ENCODE measurements at places on chromosomes 3 and 15.

- no peak for DNase-seq
These were observed 73.1 kb downstream of the USF3 start for GRCh38 chr3:113623324-113623723.

GRCh38 chr3:126982126-126982470 lies 817 bp upstream of the PLXNA1 start:
- peak; percentile 51 for DNase-seq

DNA sequence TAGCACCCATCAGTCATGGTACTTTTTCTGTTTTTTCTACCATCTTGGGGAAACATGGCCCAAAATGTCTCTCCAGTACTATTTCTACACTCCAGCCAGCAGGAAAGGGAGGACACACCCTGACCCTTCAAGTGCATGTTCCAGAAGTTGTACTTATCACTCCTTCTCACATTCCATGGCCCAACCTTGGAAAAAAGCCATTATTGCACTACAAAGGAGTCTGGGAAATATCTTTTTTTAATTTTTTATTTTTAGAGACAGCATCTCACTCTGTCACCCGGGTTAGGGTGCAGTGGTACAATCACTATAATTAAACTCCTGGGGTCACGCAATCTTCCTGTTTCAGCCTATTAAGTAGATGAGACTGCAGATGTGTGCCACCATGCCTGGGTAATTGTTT lies 100.0 kb upstream of the PPP2R3A start:
- no peak for DNase-seq

DNA sequence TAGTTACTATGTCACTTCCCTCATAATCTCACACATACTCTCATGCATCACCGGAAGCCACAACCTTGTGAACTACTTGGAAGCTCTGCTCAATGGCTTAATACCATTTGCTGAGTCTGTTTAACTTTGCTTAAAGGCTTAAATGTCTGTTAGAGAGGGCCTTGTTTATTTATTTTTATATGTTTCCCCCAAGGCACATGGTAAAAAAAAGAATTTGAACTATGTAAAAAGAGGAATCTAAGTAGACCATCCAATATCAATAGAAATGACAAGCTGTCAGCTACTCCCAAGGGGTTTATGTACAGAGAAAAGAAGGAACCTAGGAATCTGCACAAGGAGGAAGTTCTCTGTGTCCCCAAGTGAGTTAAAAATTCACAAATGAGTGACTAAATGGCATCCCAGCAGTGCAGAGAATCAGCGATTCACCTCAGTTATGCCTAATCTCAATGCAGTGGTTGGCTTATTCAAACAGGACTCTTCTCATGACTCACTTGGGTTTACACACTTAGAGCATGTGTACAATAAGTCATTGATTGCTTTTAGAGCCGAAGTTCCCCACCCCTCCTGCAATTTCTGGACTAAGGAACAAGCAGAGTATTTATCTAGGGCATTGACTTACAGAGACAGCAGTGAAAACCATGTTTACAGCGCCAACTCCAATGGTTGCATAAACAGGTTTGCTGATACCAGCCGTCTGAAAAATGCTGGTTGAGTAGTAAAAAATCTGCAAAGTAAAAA lies 24.4 kb downstream of the SLC2A2 start:
- peak; percentile 94 for DNase-seq

- no peak for DNase-seq
These were observed 121.6 kb downstream of the TFG start for GRCh38 chr3:100830931-100831330.

- no peak for DNase-seq
These were observed 97.4 kb upstream of the HACD2 start for GRCh38 chr3:123682302-123682701.

GRCh38 chr3:16897254-16897926 lies 12.6 kb downstream of the PLCL2 start:
- peak; percentile 27 for DNase-seq

DNA sequence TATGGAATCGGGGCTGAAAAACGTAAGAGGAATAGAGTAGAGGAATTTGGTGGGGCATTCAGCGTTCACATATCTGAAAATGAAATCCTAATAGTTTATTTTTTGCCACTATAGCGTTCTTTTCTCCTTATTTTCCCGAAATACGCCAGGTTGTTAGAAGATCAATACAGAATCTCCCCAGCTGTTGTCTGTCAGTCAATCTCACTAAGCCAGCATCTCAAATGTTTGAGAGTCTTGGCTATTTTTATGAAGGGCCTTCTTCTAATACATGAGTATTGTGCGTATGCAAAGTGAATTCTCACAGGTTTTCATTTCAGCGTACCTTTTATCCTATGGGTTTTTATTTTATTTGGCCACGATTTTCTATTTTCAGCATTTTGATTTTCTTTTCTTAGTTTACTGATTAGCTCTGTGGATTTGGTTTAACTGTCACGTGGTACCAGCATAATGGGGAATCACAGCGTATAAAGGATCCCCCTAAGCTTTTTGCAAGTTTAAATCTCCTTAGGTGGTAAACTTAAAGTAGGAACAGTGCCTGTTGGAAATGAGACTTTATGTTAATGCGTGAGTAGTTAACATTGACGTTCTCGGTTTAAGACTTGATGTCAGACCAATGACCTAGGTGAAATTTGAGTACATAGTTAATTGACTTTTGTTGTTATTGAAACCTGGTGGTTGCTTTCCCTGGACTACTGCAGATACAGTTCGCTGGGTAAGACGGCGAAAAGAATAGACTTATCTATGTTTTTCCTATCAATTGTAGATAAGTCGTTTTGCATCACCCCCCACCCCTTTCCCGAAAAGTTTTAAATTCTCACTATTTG lies 1.3 kb downstream of the FXR1 start:
- DNase-seq: peak; percentile 43

- DNase-seq: peak; percentile 97
These were observed 4.6 kb downstream of the ANXA2 start for GRCh38 chr15:60392986-60393790.

DNA sequence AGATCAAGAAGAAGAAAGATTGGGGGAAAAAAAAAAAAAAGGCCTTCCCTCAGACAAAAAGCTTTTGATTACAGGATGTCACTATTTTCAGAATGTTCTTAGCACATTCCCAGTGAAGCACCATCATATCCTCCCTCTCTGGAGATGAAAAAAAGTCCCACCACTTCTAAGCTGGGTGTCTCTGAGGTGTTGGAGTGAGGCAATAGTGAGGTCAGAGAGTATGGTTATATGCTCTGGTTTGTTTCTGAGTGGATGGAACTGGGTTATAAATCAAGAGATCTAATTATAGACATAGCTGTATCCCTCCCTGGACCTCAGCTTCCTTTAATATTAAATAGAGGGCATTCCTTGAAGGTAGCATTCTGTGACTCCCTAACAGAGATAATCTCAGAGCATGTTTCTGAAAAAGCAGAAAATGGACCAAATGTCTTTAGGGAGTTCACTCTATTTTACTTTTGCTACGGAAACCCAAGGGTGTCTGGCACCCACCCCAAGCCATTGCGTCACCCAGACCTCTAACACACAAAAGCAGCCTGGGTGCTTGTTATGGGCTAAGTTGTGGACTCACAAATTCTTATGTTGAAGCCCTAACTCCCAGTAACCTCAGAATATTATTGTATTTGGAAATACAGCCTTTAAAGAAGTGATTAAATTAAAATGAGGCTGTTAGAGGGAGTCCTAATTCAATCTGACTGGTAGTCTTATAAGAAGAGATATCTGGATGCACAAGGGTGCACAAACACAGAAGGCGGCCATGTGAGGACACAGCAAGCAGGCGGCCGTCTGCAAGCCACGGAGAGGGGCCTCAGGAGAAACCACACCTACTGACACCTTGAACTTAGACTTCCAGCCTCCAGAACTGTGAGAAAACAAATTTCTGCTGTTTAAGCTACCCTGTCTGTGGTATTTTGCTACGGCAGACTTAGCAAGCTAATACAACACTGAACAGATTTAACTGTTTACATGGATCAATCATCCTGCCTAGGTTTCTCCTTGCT lies 81.5 kb downstream of the MB21D2 start:
- peak; percentile 96 for DNase-seq

GRCh38 chr3:27467545-27467944 lies 16.6 kb downstream of the SLC4A7 start:
- DNase-seq: peak; percentile 60

DNA sequence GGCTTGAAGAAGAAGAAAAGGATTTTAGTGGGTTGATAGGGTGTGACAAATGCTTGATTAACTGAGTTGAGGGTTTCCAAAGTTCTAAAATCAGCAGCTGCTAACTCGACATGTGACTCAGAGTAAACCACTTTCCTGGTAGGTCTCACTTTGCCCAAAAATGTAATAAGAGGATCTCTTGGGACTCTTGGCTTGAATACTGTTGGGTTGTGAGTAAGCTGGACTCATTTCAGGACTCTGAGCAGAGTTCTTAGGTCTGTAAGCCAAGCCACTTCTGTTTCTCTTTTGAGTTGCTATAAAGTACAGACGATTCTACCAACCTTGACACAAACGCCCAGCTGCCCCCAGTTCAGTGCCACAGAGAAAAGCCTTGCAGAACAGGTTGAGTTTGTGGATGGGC lies 241.1 kb downstream of the ZNF621 start:
- DNase-seq: no peak

DNA sequence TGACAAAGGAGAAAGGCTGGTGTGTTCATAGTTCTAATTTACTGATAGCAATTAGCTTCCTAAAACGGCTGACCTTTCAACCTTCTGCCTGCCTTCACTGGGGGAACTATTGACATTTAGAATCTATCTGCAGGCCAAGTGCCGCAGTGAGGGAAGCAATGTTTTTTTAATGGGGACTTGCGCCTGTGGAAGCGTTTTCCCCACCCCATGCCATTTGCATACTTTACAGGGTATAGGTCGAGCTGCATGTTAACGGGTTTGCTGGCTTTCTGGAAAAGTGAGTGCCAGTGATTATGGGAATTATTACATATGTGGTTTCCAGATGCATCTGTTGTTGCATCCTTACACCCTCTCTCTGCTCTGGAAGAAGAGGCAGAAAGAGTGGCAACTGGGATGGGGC lies 180.1 kb downstream of the RAB11A start:
- DNase-seq: no peak

GRCh38 chr3:20137647-20138046 lies 48.4 kb downstream of the SGO1 start:
- DNase-seq: no peak

DNA sequence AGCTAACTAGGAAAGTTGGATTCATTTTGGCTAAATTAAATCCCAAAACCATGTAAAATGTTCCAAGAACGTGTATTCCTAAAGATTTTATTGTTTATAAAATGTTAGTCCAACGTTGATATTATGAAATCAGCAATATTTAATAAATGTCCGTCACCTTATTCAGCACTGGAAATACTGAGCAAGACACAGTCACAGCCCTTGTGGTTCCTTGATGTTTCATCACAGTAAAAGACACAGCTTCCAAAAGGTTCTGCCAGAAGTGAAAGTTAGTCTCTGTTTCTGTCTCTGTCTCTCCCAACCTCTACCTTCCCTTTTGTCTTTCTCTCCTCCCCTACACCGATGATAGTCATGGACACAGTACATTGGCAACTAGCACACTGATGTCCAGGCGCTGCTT lies 82.2 kb upstream of the BOC start:
- no peak for DNase-seq

GRCh38 chr3:5791558-5791957 lies 604.1 kb downstream of the EDEM1 start:
- peak; percentile 35 for DNase-seq

- no peak for DNase-seq
These were observed 19.0 kb downstream of the APBA2 start for GRCh38 chr15:28904541-28905315.

DNA sequence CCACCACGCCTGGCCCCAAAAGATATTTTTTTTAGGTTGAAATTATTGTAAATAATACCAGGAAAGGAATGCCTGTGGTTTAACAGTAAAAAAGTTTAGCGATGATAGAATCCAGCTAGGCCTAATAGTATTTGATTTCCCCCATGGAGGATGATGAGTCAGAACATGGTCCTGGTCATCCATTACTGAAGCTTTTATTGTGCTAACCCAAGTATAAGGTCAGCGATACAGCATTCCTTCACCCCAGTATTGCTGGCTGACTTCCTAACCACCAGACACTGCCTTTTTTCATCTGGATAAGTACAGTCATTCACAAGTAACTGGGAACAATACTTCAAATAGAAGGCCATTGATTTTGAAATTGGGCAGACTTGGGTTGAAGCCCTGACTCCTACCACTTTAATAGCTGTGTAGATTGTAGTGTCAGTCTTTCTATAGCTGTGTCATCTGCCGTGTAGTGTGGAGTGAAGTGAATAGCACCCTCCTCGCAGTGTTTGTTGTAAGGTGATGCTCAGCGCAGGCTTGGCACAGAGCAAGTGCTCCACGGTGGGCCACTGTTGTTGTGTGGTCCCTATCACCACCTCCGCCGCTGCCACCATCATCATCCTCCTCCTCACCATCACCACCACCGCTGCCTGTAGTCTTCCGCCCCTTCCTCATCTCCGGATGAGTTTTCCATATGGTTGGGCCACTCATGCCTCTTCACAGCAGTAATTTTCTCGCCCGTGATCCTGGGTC lies 436.0 kb upstream of the TPM1 start:
- peak; percentile 99 for DNase-seq

- no peak for DNase-seq
These were observed 52.3 kb upstream of the PIAS1 start for GRCh38 chr15:68001811-68002210.

DNA sequence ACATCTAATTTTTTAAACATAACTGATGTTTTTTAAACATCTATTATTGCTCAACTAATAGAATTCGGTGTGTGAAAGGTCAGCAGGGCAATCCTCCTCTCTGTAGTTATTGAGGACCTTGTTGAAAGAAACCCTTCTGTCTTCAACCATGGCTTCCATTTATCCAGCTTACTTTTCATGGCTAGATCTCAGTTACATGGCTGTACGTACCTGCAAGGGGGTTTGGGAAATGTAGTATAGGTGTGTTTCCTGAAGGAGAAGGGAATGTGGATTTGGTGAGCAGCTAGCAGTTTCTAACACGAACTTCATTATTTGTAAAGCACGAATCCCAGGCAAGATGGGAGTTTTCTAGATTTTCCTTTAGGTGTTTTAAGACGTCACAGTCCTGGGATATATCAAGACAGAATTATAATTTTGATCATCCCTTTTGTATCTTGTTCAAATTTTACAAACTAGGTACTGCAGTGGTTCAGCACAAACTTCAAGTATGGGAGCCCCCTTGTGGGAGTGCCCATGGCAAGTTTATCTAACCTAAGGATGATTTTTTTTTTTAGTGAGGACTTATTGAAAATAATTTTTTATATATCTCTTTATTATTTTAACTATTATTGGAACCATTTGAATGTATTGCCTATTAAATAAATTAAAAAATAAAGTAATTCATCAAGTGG lies 41.6 kb downstream of the FBXL2 start:
- no peak for DNase-seq

GRCh38 chr15:94196531-94196930 lies 34.8 kb upstream of the MCTP2 start:
- no peak for DNase-seq

All from iris pigment epithelial cell (primary cell).